Myometrial cell (primary cell): ENCODE measurements at places on chromosomes 11 and 22. TPM values are rescaled to one million over a fixed set of nuclear protein-coding genes. Genes with fewer than 3 reads are reported as not detected.

Gene C1QTNF5
- 10.7 and 12.9 TPM in 2 replicates for total RNA-seq

Gene INS
- not detected in 2 replicates for total RNA-seq

Gene TRPM5
- total RNA-seq, result not detected in 2 replicates

Gene SIRT3
- 8.5 and 13.8 TPM in 2 replicates for total RNA-seq

Gene C11orf97
- total RNA-seq, result not detected in 2 replicates

Gene ELMOD1
- 0.29 and 1.4 TPM in 2 replicates for total RNA-seq

Gene TSGA10IP
- total RNA-seq, result not detected in 2 replicates

Gene CNIH2
- total RNA-seq, result 0.29 TPM in 1 of 2 replicates, not detected in the other
